OCI-M1 (cell line): ENCODE measurements at places on chromosomes 2 and 18.

DNA sequence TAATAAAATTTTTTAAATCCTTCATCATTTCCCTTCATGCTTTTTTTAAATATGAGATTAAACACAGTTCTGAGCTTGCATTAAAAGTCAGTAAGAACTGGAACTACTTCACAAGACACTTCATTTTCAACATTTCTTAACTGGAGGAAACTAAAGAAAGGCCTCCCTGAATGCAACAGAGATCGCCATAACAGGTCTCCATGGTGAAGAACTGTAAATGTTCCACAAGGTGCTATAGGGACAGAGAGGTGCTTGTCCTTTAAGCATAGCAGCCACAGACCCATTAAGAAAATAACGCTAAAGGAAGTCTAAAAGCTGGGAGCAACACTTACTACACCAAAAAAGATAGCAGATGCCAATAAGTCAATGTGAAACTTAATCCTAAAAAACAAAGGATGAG lies 8.5 kb downstream of the STAM2 start:
- DNase-seq: peak; percentile 47

DNA sequence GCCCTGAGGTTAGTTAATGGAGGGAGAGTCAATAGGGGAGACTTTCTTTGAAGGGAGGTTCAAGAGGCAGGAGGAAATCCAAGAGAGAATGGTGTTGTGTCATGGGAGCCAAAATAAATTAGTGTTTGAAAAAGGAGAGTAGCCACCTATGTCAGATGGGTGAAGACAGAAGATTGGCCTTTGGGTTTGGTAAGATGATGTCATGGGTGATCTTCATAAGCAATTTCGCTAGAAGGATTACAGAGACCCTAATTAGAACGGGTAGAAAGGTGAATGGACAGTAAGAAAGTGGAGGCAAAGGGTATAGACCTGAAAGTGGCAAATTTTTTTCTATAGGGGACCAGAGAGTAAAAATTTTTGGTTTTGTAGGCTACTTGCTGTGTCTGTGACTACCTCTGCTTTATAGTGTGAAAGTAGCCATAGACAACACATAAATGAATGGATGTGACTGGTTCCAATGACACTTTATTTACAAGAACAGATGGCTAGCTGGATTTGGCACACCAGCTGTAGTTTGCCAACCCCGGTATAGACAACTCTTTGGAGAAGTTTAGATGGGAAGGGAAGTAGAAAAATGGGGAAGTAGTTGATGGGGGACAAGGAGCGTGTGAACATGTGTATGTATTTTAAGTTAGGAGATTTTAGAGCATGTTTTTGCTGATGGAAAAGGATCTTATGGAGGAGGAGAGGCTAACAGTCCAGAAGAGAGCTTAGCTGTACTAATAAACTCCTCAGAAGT lies 9.3 kb downstream of the STAMBP start:
- DNase-seq: peak; percentile 25

GRCh38 chr2:102289129-102289528 lies 22.2 kb upstream of the IL1RL1 start:
- DNase-seq: no peak

- DNase-seq: no peak
These were observed 117.5 kb upstream of the TMEM18 start for GRCh38 chr2:794554-795241.

- no peak for DNase-seq
These were observed 26.2 kb upstream of the PMAIP1 start for GRCh38 chr18:59873641-59874040.

GRCh38 chr18:55910296-55910695 lies 322.3 kb upstream of the TCF4 start:
- peak; percentile 35 for DNase-seq

DNA sequence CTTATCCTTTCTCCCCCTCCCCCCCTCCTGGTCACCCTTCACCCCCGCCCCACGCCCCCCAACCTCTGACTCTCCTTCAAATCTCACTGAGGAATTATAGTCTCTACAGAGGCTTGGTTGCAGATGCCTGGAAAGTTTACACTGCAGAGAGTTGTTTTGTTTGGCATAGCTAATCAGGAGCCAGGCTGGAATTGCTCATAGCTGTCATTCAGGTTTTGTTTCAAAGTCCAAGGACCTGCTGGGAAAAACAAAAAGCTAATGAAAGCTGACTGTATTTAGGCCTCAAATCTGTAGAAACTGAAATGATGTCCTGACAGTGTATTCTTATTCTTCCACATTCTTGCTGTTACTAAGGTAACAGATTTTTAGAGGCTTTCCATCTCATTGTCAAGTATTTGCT lies 22.6 kb downstream of the GREB1L start:
- no peak for DNase-seq

- no peak for DNase-seq
These were observed 207.4 kb upstream of the SYT4 start for GRCh38 chr18:43484710-43485109.

DNA sequence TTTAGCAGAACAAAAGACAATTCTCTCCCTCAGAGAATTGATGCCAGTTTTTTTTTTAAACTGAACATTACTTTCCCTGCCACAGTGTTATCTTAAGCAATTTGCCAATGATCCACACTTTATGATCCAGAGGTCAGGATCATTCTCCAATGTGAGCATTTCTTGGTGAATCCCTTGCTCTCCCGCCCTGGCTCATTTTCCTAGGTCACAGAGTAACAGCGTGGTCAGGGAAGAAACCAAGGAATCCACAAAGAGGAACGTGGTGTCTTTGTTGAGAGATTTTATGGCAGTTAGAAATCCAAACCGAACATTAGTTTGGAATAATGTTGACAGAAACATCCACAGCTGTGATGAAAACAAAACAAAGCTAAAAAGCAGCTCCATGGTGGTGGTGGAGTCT lies 250.3 kb downstream of the TTC32 start:
- DNase-seq: no peak

DNA sequence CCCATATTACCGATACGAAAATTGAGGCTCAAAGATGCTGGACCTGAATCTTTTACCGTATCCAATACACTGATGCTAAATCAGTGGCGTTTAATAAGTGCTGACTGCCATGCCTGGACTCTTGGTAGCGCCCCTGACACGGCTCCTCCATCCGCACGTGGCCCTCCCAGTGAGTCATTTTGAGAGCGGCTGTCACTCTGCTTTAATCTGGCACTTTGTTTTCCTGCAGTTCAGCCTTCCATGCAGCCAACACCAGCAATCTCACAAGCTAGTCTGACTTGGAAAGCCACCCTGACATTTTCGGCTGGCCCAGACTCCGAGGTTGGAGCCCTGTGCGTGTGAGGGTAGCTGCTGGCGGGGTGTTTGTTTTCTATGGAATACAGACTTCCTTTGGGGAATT lies 155.1 kb upstream of the LMAN1 start:
- no peak for DNase-seq

DNA sequence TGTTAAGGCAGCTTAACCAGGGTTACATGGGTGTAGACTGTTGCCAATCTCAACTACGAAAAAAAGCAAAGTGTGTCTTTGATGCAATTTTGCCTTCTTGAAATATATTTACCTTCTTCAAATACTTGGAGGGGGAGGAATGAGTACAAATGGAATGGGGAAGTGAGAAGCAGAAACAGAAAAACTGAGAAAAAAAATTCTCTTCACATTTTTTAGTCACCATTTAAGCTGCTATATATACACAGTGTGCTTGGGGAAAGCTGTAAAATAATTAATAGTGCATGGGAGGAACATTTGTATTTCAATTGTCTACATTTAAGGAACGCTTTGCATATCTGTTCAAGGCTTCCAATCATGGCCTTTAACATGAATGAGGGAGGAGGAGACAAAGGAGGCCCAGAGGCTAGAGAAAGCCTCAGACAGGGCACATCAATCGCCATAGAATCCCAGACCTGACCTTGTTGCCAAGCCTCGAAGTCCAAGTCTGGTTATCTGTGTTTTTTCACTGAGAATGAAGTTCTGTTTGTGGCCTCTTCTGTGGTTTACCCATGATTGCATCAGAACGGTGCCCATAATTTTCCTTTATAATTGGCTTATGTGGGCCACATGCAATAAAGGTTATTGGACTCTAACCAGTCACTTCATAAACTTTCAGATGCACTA lies 158.6 kb downstream of the PIK3C3 start:
- peak; percentile 94 for DNase-seq

DNA sequence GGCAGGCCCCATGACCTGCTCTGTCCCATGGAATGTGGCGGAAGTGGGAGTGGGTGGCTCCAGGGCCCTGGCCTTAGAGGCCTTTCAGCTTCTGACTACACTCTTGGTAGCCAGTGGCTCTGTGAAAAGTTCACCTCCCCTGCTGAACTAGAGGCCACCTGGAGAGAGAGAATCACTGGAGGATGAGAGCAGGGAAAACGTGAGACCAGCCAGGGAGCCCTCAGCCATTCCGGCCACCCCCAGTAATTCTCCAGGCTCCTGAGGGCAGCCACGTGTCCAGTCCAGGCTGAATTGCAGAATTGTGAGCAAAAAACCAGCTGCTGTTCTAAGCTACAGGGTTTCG lies 10.5 kb downstream of the COLEC12 start:
- no peak for DNase-seq

DNA sequence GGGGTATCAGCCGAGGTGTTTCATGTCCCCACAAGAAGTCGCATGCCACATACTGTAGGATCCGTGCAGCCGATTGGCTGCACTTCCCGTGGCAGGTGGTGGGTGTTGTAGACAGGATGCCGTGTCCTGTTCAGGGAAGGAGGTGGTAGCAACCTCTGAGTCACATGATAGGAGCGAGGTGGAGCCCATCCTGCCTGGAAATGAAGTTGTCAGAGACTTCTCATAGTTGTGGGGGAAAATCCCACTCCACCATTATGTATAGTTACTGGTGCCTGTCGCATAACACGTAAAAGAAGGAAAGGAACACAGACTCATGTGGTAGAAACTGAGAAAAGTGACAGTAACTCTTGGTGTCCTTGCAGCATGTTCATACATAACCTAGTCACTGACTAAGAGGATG lies 91.4 kb upstream of the IL1R2 start:
- DNase-seq: no peak

- no peak for DNase-seq
These were observed 34.6 kb downstream of the RTP5 start for GRCh38 chr2:241904011-241904718.

DNA sequence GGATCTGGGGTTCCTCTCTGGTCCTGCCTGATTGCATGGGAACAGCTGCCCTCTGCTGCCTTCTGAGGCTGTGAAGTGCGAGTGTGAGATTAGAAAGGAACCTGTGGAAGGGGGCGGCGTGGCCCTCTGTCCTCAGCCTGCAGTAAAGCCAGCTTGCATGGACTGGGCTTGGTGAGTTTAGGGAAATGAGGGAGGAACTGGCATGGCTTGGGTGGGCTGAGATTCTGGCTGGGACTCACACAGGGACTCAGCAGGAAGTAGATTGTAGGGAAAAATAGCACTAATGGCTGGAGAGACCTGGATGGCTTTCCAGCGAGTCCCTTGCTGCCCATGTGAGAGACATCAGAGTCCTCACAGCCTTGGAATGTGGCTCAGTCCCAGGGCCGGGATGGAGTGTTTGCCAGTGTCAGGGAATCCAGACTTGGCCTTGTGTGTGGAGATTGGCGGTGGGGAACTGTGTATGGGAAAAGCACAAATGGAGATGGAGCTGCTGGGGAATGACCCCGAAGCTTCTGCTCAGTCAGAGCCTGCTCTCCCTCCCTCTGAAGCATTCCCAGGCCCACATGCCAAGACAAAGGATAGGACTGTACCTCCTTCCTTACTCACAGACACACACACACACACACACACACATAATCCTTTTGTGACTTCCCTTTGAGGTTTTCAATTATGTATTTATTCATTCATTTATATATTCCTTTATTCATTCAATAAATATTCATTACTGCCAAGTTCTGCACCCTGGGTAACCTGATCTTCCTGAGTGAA lies 115.4 kb downstream of the ACAA2 start:
- no peak for DNase-seq

DNA sequence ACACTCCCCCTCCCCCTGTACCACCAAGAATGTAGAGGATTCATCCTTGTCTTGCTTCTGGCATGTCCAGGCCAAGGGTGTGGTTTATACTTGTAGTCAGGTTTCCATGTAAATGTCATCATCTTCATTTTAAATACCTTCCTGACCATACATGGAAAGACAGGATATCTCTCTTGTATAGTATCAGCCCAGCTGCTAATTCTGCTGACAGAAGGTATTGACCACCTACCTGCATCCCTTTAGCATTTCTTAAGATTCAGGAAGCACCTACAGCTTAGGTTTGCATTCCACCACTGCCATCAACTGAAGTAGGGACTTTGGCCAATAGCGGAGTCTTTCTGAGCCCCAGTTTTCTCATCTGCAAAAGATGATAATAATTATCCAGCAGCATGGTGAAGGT lies 22.9 kb upstream of the FSHR start:
- DNase-seq: no peak

- no peak for DNase-seq
These were observed 9.1 kb downstream of the LOXL3 start for GRCh38 chr2:74544634-74545033.

DNA sequence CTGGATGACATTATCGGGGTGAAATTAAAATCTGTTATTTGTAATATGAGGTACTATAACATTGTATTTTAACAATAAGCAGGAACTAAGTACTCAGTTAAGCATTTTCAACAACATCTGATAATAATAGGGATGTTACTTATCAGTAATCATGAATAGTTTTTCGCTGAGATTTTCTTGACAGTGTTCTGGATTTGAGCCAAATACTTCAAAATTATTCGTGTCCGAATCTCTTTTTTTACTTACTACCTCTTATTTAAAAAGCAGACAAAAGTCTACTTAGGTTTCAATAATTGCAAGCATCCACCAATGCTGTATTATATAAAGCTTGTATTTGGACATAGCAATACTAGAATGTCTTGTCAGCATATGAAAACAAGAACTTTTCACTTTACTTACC lies 6.4 kb upstream of the ANKRD12 start:
- DNase-seq: no peak

DNA sequence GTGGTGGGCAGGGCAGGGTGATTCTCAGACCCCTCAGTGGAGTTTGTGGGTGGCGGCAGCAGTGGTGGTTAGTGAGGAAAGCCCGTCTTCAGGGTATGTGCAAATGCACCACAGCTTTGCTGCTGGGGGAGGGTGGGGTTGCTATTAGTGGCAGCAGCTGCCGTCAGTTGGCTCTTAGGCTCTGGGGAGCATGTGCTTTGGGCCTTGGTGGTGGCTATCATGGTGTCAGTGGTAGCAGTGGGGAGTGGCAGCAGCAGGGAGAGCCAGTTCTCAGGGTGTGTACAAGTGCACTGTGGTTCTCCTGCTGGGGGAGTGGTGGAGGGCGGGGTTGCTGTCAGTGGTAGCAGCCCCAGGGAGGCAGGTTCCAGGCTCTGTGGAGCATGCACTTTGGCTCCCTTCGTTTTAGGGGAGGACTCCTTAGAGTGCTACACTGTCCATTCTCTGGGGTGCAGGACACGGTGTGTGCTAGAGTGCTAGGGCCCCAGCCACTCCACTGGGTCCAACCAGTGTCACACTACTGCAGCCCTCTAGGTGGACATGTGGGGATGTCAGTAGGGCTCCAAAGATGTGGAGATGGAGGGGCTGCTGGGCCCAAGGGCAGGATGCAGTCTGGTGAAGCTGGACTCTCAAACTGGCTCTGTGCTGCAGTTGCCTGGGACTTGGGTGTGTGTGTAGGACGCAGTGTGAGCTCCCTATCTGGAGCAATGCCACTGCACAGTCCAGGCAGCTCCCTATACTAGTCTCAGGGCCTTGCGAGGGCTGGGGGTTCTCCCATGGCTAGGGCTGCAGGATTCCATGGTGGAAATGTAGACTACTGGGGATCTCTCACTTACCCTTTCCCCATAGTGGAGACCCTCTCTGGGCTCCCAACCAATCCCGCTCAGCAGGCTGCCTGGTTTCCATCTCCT lies 45.3 kb downstream of the ADCYAP1 start:
- no peak for DNase-seq
